ENCODE measurements at places on chromosomes 16 and 17. TPM values are rescaled to one million over a fixed set of nuclear protein-coding genes. Genes with fewer than 3 reads are reported as not detected.

RANBP10 gene
- total RNA-seq = 8.7 TPM

RUNDC3A gene
- 7.6 TPM for total RNA-seq

SPATA32 gene
- not detected for total RNA-seq

BICDL2 gene
- 10.9 TPM for total RNA-seq

HYDIN gene
- total RNA-seq = 4.0 TPM

SCNN1B gene
- total RNA-seq = 3.7 TPM

TEKT5 gene
- total RNA-seq = 0.59 TPM

SKAP1 gene
- total RNA-seq = 0.89 TPM

RMI2 gene
- total RNA-seq = 8.7 TPM

MYH13 gene
- total RNA-seq = under 0.01 TPM

GFER gene
- 5.8 TPM for total RNA-seq

GALR2 gene
- not detected for total RNA-seq

TMIGD1 gene
- not detected for total RNA-seq

GAST gene
- not detected for total RNA-seq

CLEC3A gene
- not detected for total RNA-seq

RNF40 gene
- total RNA-seq = 48.4 TPM

MYL11 gene
- 921 TPM for total RNA-seq

CACNG4 gene
- total RNA-seq = 2.0 TPM

YBX2 gene
- 1.3 TPM for total RNA-seq

TNS4 gene
- total RNA-seq = 25.6 TPM

RNF43 gene
- total RNA-seq = 9.9 TPM

GINS3 gene
- total RNA-seq = 3.6 TPM

CD300LF gene
- total RNA-seq = 0.49 TPM

HOXB6 gene
- 2.9 TPM for total RNA-seq

GPR139 gene
- not detected for total RNA-seq

DNAH2 gene
- total RNA-seq = 0.10 TPM

SPN gene
- total RNA-seq = 2.8 TPM

NPIPB13 gene
- 1.6 TPM for total RNA-seq

OR3A2 gene
- 0.30 TPM for total RNA-seq

CCL4L2 gene
- total RNA-seq = 19.3 TPM

RASD1 gene
- total RNA-seq = 14.8 TPM

Measured in skin of body (tissue), 3 donors.